ENCODE measurements at places on chromosomes 11 and 22.

DNA sequence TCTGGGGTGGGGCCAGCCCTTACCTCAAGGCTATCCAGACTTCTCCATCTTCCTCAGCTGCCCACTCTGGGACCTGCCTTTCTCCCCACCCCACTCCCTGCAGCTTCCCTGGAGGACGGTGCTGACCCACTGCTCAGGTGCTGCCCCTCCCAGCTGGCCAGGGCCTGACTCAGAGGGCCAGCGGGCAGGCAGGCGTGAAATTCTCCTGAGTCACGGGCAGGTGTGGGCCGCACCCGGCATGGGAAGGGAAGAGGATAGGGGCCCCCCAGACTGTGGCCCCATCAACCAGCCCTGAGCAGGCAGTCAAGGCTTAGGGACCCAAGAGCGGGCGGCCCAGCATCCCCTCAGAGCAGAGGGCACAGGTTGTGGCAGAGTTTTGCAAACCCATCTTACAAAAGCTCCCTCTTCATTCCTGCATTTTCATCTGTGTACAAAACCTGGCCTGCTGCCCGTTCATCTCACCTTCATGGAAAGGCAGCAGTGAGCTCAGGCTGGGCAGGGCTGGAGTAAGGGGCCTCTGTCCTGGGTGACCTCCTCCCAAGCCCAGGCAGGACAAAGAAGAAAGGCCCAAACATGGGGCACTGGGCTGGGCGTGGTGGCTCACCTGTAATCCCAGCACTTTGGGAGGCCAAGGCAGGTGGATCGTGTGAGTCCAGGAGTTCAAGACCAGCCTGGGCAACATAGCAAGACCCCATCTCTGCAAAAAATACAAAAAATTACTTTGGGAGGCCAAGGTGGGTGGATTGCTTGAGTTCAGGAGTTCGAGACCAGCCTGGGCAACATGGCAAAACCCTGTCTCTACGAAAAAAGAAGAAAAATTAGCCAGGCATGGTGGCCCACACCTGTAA, 6.1 kb downstream of the RHOD start:
- DNase-seq = no peak

- no peak for DNase-seq
These were observed 6.8 kb downstream of the CDKN1C start for GRCh38 chr11:2878782-2879181.

DNA sequence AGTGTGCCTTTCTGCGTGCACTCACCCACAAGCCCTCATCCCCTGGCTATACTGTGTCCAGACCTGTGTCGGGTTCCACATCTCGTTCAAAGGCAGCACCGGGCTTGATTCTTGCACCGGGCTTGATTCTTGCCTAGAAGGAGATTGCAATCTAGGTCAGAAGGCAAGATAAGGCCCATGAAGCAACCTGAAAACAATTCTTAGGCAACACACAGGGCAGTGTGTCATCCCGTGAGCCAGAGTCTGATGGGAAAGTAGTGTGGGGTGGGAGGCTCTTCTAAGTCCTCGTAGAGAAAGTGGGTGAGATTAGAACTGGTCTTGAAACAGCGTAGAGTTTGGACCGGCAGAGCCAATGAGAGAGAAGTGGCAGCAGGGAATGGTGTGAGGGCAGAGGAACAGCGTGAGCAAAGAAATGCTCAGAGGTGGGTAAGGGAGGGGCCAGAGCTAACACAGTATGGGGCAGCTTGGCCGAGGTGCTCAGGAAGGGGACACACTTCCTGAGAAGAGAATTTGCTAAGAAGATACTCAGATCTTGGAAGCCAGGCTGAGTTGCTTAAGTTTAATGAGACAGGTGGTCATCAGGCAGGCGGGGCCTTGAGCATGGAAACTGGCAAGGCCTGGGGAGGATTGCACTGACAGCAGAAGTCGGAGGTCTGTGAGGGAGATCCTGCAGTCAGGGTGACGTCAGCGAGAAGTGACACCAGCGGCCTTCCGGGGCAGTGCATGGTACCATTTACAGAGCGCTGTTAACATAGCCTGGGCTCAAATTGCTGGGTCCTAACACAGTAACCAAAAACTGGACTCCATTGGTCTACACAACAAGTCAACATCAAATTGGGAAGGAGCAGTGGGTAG, 40.7 kb upstream of the DKK3 start:
- no peak for DNase-seq

GRCh38 chr22:35140879-35141745, 75.2 kb downstream of the ISX start:
- peak; percentile 16 for DNase-seq

GRCh38 chr11:72897506-72897905, 83.3 kb downstream of the ATG16L2 start:
- DNase-seq = no peak

DNA sequence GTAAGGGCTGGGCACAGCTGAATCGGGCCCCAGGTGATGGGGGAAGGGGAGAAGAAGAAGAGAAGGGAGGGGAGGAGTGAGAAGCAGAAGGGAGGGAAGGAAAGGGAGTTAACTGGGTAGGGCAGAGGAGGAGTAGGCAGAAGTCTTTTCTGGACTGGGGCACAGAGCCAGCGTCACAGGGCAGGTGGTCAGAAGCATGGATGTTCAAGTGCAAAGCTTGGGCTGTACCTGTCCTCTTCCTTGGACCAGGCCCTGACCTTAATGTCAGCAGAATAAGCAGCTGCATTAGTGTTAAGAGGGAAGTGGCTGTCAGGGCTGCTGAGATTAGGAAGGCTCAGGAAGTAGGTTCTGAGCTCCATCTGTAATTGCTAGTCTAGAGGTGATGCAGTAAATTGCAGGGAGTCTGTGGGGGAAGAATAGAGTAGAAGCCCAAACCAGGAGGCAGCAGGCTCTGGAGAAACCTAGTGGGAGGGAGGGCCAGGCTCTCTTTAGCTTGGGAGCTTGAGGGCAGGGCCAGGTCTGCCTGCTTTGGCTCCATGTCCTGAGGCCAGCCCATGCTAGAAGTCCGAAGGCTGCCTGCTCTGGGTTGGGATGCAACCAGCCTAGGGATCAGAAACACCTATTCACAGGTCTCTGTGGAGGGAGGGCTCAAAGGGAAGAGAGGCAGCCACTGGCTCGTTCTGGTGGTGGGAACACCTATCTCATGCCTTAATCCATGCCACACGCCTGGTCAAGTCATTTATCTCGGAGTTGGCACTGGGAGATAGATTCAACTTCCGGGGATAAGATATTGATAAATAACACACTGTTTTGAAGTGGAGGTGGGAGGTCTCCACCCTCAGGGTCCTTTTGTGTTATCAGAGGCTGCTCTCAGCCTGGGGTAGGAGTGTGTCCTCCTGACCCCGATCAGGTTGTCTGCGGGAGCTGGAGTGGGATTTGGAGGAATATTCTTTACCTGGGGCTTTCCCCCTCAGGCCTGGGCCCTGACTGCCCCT, 1.7 kb upstream of the UCP3 start:
- DNase-seq = no peak

- DNase-seq = no peak
These were observed 13.1 kb upstream of the TOP3B start for GRCh38 chr22:21995660-21996059.

All from GM23248 (cell line).